ENCODE measurements at places on chromosomes 11 and 22.

DNA sequence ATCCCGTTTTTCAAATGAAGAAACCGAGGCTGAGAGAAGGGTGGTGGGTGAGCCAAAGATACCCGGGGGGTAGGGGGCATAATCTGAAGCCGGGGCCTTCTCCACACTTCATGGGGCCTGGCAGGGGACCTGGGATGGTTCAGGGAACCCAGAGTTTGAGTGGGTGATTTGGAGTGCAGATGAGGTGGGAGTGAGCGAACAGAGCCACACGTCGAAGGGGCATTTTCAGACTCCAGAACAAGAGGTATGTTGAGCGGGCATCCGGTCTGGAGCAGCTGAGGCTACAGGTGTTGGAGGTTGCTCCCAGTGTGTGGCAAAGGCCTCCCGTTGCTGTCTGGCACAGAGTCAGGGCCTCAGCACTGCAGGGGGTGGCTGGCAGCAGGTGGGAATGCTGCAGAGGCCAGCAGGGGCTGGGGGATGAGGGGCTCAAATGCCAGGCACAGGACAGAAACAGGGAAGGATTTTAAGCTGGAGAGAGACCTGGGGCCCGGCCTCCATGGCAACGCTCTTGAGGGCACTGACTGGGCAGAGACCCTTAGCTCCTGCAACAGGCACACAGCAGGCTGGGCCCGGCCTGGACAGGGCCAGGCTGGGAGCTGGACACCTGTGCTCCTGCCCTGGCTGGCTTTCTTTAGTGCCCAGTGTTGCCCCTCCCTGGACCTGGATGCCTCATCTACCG is 46.2 kb downstream of the WNT11 start:
- no peak for DNase-seq

GRCh38 chr22:35154937-35155387 is 89.0 kb downstream of the ISX start:
- no peak for DNase-seq

DNA sequence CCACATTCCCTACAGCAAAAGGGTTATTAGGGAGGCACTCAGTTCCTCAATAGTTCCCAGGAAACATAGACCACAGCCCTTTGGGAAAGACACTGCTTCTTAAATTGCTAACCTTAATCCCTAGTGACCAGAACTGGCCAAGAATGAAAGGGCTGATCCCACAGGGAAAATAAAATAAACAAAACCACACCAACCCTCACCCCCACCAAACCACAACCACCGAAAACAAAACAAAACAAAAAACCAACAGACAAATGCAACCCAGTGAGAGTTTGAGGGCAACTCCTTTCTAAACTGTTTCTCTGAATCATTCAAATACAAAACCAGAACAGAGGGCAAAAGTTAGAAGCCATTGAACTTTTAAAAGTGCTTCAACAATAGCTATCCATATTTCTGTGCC is 57.2 kb downstream of the NAV2 start:
- DNase-seq: no peak

- no peak for DNase-seq
Observed at GRCh38 chr11:120871924-120872323, 152.0 kb upstream of the TBCEL start.

DNA sequence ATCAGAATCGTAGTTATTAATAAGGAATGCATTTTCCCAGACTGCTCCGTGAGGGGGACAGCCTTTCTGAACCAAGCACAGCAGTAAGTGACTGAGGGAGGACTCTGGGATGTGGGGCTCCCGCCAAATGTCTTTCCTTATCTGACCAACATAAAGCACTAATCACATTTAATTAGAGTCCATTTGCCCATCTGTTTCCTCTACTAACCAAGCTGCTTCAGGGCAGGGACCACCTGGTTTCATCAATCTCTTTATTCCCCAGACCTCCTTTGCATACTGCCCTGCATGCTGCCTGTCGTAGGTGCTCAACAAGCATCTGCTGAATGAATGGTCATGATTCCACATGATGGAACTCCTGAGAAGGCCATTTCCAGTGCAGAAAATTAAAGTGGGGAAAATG is 29.4 kb downstream of the SMCO4 start:
- DNase-seq: no peak

DNA sequence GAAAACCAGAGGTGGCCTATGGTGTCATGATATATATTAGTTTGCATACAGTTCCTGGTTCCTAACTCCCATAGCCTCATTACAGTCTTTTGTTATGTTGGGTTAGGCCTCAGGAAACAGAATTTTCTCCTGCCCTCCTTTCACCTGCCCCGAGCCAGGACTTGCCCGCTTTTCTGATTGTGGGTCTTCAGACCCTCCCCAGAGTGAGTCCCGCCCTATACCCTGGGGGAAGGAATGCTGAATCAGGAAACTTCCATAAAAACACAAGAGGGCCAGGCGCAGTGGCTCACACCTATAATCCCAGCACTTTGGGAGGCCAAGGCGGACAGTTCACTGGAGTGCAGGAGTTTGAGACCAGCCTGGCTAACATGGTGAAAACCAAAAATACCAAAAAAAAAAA is 70.9 kb downstream of the SLC35F2 start:
- DNase-seq: no peak

- DNase-seq: no peak
Observed at GRCh38 chr11:111298413-111299100, at the start of gene POU2AF3. TSS of gene POU2AF3 (plus strand) at chr11:111298546. CDS start at chr11:111298582, 36 bp downstream.

DNA sequence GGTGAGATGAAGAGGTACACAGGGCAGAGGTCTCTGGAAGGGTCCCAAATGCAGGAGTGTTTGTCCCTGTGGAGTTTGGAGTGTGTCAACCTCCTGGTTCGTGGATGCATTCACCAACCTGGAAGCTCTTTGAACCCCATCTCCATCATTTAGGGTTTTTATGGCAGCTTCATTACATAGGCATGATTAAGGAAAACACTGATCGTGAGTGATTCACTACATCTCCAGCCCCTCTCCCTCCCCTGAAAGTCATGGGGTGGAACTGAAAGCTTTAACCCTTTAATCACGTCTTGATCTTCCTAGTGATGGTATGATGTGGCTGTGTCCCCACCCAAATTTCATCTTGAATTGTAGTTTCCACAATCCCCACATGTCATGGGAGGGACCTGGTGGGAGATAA is 19.8 kb upstream of the INCENP start:
- no peak for DNase-seq

GRCh38 chr22:49021926-49022815 is 805.5 kb downstream of the BRD1 start:
- DNase-seq: no peak

All from pulmonary artery endothelial cell (primary cell).